ENCODE measurements at places on chromosomes 5 and 9.

DNA sequence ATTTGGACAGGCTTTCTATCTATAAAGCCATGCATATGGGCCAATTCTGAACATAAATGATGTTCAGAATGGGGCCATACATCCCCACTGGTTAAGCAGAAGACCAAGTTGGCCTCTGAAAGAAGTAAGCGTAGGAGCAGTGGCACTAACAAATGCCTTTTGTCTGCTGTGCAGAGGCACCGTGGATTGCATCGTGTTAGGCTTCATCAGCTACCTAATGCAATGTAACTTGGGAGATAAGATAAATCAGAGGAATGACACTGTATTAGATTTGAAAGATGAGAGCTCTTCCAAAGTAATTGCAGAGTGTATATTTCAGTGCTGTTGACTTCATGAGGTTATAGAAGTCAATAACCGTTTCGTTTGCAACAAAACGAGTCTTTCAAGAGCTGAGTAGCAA is 148.1 kb downstream of the PARP8 start:
- DNase-seq: no peak

- DNase-seq: no peak
Observed at GRCh38 chr9:113720495-113720894, 155.6 kb upstream of the ZNF618 start.

GRCh38 chr5:165138236-165138635 is 1632.8 kb downstream of the MAT2B start:
- no peak for DNase-seq

DNA sequence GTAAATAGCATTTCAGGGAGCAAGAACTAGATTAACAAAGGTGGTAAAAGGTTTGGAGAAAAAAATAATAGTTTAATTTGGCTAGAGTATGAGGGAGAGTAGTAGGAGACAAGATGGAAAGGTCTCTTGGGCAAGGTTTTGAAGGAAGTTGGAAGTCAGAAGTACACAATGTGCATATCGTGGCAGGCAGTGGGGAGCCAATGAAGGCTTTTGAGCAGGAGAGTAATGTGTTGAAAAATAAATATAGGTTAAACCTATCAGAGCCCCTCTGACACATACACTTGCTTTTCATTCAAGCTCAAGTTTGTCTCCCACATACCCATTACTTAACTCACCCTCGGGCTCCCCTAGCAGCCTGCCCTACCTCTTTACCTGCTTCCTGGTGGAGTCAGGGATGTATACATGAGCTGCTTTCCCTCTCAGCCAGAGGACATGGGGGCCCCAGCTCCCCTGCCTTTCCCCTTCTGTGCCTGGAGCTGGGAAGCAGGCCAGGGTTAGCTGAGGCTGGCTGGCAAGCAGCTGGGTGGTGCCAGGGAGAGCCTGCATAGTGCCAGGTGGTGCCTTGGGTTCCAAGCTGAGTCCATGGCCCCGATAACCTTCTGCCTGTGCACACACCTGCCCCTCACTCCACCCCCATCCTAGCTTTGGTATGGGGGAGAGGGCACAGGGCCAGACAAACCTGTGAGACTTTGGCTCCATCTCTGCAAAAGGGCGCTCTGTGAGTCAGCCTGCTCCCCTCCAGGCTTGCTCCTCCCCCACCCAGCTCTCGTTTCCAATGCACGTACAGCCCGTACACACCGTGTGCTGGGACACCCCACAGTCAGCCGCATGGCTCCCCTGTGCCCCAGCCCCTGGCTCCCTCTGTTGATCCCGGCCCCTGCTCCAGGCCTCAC is at the start of gene CA9:
CA9 (plus strand) TSS at position 797 of the 893 bp plus-strand sequence; CDS start at position 829, 32 bp downstream.
- peak; percentile 56 for DNase-seq

- DNase-seq: peak; percentile 76
Observed at GRCh38 chr9:135075234-135076142, 12.0 kb upstream of the OLFM1 start.

DNA sequence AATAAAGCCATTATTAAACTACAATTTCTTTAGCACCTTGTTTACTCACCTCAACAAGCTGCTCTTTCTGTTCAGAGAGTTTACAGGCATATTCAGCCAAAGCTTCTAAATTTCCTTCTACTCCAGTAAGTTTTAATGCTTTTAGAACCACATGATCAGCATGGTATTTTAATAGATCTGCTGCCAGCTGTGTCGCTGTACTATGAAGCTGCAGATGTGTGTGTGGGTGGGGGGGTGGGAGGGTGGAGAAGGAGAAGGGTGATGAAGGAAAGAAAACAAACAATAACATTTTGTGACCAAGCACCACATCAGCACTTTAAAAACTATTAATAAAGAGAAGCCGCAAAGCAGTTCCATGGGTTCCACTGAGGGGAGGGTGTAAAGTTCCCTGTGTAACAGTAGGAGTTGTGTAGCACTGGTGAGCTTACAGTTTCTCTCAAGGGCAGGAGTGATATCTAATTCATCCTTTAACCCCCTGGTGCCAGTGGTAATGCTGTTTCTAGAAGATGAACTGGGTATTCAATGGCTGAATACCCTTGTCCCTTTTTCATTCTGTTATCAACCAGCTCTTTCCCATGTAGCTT is 38.5 kb downstream of the ABITRAM start:
- no peak for DNase-seq

DNA sequence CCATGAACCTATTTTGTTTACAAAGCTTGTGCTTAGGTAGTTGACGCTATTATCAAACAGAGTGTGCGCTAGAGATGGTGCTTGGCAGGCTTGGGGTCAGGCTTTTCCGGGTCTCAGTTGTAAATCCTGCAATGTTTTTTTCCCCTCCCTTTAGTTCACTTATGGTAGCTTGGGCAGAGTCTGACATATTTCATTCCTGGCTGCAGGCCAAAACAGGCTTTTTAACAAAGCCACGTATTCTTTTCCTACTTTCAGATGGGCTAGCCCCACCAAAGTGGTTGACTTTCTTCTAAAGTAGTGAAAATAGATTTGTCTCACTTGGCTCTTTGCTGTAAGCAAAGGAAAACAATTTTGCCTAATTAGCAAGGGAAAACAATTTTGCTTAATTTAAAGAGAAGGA is 58.0 kb upstream of the FBN2 start:
- DNase-seq: no peak

GRCh38 chr9:110545705-110546104 is 33.8 kb downstream of the SVEP1 start:
- no peak for DNase-seq

DNA sequence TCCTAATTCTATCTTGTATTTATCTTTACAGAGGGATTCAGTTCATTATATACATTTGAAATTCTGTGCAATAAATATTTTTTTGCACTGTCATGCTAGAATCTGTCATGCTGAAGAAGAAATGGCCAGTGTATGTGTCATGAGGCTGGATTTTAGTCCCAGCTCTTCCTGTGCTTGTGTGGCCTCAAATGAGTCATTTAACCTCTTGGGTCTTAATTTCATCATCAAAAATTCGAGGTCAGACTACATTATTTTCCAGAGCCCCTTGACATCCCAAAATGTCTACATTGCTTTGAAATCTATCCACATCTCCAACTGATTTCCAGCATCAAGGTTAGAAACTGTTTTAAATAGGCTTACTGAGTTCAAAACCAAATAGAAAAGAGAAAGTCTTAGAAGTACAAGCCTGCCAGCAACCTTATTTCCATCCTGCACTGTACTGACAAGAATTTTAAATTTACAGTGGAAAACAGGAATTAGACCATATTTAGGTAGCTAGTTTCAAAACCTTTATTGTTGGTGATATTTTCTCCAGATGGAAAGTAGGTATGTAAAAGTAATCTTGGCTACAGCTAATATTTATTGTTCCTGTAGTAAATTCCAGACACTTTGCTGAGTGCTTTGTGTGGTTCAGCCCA is 96.7 kb upstream of the MAMDC2 start:
- no peak for DNase-seq

DNA sequence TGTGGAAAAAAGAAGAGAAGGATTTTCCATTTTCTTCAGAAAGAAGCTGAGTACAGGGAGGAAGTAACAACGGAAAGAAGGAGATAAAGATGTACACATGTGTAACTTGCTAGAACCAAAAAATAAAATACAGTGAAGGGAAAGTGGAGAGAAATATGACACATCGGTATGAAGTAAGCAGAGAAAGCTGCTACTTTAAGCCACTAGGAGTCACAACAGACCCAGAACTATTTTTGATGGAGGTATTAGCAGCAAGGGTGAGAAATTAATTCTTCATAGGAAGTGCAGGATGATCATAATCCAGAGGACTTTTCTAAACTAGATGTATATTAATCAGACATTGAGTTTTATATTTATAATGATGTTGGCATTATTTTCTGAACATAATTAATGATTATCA is 88.5 kb downstream of the FAM174A start:
- no peak for DNase-seq

DNA sequence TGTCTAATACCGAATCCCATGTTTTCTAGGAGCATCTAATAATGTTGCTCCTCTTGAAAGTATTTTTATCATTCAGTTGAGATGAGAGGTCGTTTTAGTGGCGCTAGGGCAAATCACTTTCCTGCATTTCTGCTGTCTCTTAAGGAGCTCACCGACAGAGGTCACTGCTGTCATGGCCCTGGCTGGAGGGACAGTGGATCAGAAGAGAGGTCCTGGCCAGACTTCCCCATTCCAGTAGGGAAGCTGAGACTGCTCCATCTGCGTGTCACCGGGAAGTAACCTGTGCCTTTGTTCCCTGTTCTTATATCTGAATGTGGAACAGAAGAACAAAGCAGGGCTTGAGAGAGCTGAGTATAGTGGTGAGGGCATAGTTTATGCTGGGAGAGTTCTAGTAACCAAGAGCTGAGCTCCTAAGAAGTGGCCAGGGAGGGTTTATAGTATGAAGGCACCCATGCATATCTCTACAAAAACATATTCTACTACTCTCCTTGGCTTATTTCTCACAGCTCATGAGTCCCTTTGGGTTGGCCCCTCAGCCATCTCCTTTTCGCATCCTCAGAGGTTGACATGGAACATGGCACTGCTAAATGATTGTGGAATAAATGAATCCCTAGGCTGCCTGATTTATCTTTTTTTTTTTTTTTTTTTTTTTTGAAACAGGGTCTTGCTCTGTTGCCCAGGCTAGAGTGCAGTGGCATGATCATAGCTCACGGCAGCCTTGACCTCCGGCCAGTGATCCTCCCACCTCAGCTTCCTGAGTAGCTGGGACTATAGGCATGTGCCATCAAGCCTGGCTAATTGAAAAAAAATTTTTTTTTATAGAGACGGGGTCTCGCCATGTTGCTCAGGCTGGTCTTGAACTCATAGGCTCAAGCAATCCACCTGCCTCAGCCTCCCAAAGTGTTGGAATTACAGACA is 27.2 kb downstream of the ATP6V0E1 start:
- DNase-seq: no peak

- DNase-seq: no peak
Observed at GRCh38 chr5:39816156-39816845, 391.5 kb upstream of the DAB2 start.

DNA sequence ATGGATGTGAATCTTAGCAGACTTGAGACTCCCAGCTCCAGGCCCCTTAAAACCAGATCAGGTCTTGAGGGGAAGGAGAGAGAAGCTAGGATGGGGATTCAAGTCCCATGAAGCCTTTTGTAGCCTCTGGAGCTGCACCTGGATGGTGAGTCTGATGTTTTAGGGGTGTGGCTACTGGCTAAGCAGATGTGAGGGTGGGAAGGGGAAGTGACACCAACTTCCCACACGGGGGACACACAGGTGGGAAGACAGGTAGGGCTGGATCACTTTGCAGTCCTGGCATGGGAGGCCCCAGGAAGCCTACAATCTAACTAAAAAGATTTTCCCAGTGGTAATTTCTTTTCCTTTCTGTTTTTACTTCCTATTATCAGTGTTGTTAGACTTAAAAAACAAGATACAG is 38.7 kb upstream of the UBAP2 start:
- no peak for DNase-seq

DNA sequence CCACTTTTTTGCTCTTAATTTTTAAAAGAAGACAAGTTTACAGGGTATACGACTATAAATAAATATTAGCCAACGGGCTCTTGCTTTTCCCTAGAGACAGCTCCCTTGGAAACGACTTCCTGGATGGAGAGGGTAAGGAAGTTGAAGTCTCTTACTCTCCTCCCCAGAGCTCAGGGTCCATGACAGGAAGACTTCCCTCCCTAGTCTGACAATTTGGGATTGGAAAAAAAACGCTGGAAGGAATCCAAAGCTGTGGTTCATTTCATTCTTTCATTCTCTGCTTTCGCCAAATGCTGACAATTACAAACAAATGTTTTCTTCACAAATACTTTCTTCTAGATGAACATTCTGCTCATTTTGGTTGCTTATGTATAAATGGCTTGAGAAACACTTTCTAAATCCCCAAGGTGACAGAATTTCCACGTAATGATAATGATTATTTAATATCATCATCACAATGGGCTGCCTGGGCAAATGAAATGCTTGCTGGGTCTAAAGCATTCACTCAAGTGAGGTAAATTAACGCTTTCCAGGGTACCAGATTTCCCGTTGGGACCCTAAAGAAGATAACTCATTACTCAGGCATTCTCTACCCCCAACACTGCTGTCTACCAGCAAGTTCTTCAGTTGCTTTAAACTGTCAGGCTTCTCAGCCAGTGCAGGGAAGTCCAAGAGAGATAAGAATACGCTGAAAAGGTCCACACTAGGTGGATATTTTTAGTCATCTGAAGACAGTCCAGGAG is 139.8 kb upstream of the SLC30A5 start:
- DNase-seq: no peak

- no peak for DNase-seq
Observed at GRCh38 chr5:127878174-127878750, 175.1 kb downstream of the CCDC192 start.

DNA sequence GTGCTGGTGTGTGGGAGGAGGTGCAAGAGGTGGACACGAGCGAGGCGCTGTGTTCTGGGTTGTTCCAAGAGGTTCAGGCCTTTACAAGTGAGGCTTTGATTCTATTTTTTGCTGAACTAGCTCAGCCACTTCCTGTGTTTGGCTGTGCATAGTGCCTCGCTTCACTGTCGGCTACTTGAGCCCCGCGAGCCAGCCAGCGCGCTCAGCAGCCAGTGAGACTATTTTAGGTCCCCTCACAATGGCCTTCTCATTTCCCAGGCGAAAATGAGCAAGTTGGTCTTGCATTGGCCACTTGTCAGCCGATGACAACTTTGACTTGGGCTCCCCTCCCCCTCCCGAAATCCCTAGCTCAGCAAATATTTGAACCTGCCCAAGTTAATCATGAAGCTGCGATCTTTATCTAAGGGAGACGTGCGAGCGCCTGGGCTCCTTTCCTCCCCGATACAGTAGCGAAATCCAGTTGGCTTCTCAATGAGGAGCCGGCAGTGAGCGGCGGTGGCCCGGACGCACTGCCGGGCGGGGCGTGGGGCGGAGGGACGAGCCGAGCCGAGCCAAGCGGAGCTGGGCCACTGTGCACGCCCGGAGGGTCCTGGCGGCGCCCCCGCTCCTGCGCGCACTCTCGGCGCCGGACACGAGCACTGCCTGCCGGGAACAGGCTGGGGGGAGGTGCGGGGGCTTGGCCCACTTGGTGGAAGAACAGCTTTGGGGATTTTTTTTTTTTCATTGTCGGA is 72.6 kb downstream of the PIK3R1 start:
- peak; percentile 25 for DNase-seq

GRCh38 chr5:178483620-178484019 is 106.6 kb downstream of the COL23A1 start:
- DNase-seq: no peak

- peak; percentile 20 for DNase-seq
Observed at GRCh38 chr5:42992088-42992879, 47.8 kb downstream of the ANXA2R start.

GRCh38 chr5:72066705-72067107 is 40.6 kb upstream of the MAP1B start:
- no peak for DNase-seq

GRCh38 chr5:59066367-59067163 is 483.7 kb downstream of the RAB3C start:
- DNase-seq: no peak
